Brain microvascular endothelial cell (primary cell): ENCODE measurements at places on chromosomes 12 and 14.

- peak; percentile 3 for DNase-seq
Measured at GRCh38 chr14:98120831-98121464, 1151.0 kb downstream of the BCL11B start.

GRCh38 chr14:72636094-72636493 is 257.8 kb downstream of the DPF3 start:
- DNase-seq, result no peak

DNA sequence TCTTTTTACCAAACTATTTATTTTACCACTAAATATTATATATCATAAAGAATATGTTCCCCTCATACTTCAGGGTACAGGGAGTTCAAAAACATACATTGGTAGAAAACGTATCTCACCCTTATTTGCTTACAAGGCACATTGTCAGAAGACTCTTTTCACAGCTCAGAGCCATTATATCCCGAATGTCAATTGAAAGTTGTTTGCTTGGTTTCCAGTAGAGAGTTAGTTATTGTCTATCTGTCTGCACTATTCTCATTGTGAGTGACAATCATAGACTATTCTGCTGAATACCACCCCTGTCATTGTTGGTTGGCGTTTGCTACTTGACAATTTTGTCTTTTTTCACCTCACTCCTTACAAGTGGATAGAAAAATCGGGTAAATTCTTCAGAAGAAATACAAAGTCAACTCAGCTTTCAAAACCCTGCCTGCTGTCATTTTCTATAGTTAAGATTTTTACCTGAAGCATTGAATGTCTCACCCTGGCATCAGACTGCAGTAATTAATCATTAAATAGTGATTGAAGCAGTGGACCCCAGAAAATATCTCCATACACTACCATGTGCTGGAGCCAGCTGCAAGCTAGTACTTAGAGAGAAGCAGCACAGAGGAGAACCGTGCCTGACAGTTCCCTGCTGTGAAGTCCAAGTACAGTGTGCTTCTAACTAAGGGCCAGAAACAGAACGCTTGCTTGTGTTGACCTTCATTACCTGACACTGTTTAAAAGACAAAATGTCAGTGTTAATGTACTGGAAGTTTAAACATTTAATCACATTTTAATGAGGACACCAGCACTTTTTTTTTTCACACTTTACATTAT is 510.6 kb downstream of the RERGL start:
- DNase-seq, result no peak

GRCh38 chr12:53803703-53804102 is 51.9 kb upstream of the CISTR start:
- no peak for DNase-seq

- DNase-seq, result no peak
Measured at GRCh38 chr14:53380052-53380866, 227.1 kb upstream of the DDHD1 start.

DNA sequence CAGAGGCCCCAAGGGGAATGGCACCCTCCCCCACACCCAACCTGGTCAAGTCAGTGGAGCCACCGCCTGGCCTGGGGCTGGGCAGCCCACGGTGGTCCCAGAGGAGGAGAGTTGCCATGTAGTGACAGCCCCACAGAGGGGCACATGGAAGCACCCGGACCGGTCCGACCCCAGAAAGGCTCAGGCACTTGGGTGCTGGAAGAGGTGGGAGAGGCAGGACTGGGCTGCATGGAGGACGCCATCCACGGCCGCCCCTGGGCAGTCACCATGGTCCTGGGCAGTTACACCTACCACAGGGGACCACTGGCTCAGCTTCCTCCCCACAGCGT is 37.9 kb upstream of the TMEM179 start:
- no peak for DNase-seq

DNA sequence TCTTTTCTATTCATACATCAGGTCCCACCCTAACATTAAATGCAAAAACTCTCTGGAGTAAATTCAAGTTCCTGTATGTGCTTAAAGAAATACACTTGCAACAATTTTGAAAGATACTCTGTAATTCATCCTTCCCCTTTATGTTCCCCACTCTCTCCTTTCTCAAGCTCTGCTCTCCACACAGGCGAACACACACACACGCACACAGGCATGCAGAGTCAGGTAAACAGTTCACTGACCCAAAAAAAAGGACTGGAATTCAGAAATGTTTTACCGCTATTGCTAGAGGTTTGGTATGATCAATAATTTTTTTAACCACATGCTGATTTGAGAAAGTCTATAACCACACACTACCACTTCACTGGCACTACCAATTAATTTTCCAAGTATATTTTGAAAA is 152.4 kb upstream of the TMCC3 start:
- DNase-seq, result no peak

GRCh38 chr14:59271734-59272133 is 83.3 kb downstream of the DAAM1 start:
- no peak for DNase-seq

DNA sequence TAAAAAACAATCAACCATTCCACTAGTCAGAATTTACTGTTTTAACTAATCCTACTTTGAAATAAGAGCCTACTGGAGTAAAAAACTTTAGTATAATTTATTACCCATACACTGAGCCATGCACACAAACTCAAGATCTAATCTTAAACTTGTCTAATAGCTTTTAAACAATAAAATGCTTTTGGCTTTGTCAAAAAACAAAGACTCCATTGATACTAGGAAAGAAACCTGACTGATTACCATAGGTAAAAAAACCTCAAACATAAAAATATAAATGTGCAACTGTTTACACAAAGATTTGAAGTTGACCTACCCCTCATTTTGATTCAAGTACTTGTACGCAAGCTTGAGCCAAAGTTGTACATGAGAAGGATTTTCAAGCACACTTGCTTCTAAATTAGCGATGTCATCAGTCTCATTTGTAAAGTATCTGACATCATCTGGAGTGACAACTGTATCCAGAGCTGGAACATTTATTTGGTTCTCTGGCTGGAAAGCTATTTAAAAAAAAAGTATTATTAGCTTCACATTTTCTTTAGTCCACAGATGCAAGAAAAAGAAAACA is 36.1 kb downstream of the ZFC3H1 start:
- no peak for DNase-seq
